ENCODE measurements at places on chromosomes 16 and 17.

GRCh38 chr16:17224350-17224749, 246.4 kb downstream of the XYLT1 start:
- no peak for DNase-seq

GRCh38 chr17:42275527-42276358, 448 bp downstream of the STAT5B start:
- DNase-seq: peak; percentile 19

- DNase-seq: no peak
These were observed 2.4 kb downstream of the CACNB1 start for GRCh38 chr17:39194985-39195524.

GRCh38 chr16:80602894-80603293, 62.1 kb downstream of the DYNLRB2 start:
- DNase-seq: no peak

DNA sequence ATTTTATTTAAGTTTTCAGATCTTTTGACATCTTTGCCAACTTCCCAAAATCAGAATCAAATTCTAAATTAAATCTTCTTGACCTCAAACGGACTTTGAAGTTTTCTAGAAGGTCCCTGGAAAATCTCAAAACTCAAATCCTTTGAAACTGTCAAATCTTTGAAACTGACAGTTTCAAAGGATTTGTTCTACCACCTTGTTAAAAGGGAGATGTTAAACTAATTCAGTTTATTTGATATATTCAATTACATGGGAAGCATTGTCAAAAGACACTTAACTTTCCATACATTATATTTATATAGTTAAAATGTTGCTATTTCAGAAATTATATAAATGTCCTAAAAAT, 3.4 kb upstream of the DPEP1 start:
- DNase-seq: no peak

DNA sequence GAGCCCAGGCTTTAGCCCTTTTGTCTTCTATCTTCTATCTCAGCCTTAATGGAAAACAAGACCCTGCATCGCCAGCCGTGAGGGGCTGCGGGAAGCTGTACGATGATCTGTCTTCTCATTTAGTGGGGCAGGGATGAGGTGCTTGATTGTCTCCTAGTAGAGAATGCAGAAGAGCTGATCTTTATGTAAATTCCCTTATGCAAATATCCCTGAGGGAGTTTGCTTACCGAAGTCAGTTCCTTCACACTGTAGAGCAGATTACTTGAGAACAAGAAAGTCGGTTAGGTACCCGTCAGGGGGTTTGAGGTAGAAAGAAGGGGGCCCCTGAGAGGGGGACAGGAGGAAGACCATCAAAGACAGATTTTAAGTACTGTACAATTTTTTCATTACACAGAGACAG, 66.2 kb downstream of the IRF8 start:
- DNase-seq: no peak

GRCh38 chr17:4475001-4475400, 23.7 kb upstream of the SPNS2 start:
- no peak for DNase-seq

DNA sequence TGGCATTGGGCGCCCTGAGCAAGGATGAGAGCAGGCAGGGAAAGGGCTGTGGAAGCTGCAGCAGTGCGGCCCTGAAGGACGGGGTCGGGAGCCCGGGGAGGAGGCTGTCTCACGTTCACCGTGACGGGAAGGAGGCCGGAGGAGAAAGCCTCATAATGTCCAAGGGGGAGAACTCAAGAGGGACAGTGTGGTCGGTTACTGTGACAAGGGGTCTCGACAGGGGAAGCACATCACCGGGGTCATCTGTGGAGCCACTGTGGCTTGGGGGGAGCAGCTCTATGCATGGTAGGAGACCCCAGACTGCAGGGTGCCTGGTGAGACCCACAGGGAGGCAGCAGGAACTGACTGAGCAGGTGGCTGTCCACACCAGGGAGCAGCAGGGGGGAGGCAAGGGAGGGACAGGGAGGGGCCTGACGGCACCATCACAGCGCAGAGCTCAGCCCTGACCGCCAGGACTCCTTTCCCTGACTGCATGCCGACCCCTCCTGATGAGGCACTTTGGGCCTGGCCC, 154.6 kb upstream of the CHMP6 start:
- no peak for DNase-seq

GRCh38 chr16:89988951-89989350, 30.3 kb downstream of the DBNDD1 start:
- DNase-seq: no peak

GRCh38 chr17:8122924-8123694, 797 bp downstream of the HES7 start:
- DNase-seq: no peak

GRCh38 chr16:69890114-69890891, 60.8 kb upstream of the CLEC18A start:
- no peak for DNase-seq

All from activated CD4-positive, CD25-positive, alpha-beta regulatory T cell treated with anti-CD3 and anti-CD28 coated beads, Interleukin-2, amount 50 U/mL, for 16 hours (primary cell).